ENCODE measurements at places on chromosomes 6 and 20.

DNA sequence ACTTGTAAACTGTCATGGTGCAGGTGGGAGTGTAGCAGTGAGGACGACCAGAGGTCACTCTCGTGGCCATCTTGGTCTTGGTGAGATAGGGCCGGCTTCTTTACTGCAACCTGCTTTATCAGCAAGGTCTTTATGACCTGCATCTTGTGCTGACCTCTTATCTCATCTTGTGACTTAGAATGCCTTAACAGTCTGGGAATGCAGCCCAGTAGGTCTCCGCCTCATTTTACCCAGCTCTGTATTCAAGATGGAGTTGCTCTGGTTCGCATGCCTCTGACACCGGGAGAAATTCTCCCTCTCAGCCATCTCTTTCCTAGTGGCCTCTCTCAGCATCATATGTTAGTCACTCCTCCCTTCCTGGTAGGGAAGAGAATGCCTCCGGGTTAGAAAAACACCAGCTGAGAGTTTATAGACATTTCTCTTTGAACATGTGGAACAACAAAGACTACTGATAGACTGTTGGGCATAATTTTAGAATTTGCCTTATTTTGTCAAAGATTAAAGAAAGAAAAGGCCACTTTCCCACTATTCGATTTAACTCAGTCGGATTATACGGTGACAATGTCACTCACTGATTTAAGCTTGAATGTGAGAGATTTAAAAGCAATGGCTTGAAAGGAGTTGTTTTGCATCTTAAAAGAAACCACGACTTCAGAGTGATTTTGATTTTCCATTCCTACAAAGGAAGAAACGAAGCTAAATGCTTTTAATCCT lies 67.9 kb upstream of the SNX9 start:
- DNase-seq, result peak; percentile 24

- DNase-seq, result no peak
Measured at GRCh38 chr20:51496964-51497363, 45.6 kb downstream of the NFATC2 start.

GRCh38 chr6:5567890-5568289 lies 306.6 kb downstream of the FARS2 start:
- DNase-seq, result no peak

GRCh38 chr6:43093436-43094289 lies 17.5 kb downstream of the PTK7 start:
- no peak for DNase-seq

DNA sequence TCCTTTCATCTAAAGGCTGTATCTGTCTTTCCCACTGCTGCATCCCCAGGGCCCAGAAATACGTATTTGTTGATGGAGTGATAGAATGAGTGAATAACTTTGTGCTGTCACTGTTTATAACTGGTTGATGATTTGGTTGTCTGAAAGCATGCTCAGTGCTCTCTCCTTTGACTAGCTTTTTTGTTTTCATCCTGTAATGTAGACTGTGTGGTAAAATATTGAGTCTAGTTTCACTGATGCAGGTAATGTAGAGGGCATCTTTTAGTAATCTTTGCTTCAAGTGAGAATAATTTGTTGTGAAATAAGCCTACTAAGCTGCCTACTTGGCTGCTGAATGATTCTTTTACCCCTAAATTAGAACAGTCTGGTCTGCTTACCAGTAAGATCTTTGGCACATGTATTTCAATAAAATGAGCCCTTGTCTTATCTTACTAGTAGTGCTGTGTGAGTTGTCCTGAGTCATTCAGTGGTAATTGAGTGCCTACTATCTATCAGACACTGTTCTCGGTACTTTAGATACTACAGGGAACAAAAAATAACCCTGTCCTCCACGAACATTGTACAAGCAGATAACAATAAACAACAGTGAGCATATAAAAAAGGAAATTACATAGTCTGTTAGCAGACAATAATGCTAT lies 39.9 kb downstream of the MAPK14 start:
- DNase-seq, result no peak

GRCh38 chr6:14506656-14507246 lies 389.2 kb downstream of the CD83 start:
- DNase-seq, result no peak

DNA sequence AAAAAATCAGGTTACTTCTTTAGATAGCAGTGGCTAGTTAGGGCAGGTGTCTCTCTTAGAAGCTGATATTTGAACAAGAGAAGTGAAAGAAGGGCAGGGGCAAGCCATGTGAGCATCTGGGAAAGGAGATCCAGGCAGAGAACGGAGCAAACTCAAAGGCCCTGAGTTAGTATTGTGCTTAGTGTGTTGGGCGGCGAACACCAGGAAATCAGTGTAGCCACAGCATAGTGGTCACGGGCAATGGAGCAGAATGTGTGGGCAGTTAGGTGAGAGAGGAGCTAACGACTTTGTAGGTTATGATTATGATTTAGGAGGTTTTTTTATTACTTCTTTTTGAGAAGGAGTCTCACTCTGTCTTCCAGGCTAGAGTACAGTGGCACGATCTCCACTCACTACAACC lies 229.3 kb downstream of the TMEM242 start:
- no peak for DNase-seq

DNA sequence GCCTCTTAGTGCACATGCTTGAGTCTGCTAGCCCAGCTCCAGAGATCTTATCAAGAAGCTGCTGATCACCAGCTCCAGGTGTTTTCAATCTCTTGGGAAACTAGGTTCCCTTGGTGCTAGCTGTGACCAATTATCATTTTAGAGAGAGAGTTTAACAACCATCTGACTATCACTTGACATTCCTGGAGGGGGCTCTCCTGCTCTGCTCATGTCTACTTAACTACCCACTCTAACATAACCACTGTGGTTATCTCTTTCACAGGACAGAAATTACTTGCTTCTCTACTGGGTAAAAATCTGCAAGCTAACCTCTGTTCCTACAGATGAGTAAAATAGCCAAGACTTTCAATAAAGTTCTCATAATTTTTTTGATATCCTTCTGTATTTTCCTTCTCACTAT lies 823.4 kb upstream of the GJE1 start:
- no peak for DNase-seq

GRCh38 chr6:83151114-83151513 lies 42.0 kb downstream of the PGM3 start:
- DNase-seq, result no peak

- DNase-seq, result no peak
Measured at GRCh38 chr6:113707194-113707593, 150.0 kb upstream of the MARCKS start.

GRCh38 chr20:38445381-38445796 lies 10.3 kb upstream of the SNHG17 start:
- DNase-seq, result no peak

DNA sequence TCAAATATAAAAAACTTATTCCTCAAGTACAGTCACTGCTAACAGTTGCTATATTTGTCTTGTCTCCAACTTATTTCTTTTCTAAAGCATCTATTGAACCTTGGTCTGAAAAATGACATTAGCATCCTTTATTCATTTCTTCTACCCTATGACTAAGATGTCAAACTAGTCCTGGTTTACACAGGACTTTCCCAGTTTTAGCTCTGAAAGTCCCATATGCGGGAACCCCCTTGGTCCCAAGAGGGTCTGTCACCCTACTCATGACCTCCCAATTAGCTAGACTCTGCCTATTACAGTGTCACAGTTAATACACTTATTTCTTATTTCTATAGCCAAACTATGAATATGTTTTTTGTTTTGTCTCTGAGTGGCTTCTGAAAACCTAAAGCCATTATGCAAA lies 37.1 kb downstream of the PLEKHG1 start:
- no peak for DNase-seq
